ENCODE measurements at places on chromosomes 6 and 20.

DNA sequence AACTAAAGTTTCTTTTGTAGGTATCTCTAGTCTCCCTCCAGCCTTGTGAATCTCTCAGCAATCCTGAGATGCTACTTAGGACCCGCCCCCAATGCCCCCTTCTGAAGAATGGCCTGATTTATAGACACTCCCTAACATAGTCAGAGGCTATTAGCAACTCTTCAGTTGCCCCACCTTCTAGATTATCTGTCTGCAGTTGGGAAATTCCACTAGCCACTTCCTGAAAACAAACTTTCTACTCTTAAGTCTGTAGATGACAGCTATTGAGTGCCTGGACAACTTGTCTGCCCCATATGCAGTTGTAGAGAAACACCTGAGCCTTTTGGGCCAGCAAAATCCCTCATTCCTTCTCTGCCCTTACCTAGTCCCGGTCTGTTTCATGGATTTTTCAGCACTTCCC lies 188.2 kb upstream of the PREP start:
- no peak for DNase-seq

GRCh38 chr6:43886717-43887339 lies 116.8 kb downstream of the VEGFA start:
- no peak for DNase-seq

DNA sequence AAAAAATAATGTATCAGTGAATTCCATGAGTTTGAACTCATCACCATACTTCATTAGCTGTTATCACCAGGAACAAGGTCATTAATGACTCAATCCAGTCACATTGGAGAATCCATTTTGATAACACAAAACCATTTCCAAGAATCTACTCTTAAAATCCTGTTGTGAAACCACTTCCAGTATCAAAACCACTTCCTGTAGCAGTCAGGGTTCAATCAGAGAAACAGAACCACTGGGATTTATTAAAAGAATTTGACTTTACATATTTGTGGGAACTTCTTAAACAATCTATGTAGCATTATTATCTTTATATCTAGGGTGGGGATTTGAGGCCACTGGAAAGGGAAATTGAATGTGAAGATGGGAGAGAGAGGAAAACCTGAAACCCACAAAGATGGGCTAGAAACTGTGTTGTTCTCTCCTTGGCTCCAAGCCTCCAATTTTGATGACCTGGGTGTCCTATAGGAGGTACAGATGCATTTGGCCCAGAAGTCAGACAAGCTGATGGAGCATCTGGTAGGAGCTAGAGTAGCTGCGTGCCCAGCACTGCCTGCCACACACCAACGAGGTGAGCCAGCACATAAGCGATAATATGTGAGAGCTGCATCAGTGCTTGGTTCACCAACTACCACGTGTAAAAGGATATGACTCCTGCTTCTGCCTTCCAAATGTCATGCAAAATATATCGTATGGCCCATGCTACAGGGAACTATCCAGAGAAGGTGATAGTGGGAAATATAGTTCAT lies 117.0 kb downstream of the TMEM200A start:
- no peak for DNase-seq

GRCh38 chr6:37007340-37008043 lies 2.0 kb downstream of the FGD2 start:
- DNase-seq, result no peak

- no peak for DNase-seq
Measured at GRCh38 chr6:115485400-115485799, 575.3 kb downstream of the FRK start.

DNA sequence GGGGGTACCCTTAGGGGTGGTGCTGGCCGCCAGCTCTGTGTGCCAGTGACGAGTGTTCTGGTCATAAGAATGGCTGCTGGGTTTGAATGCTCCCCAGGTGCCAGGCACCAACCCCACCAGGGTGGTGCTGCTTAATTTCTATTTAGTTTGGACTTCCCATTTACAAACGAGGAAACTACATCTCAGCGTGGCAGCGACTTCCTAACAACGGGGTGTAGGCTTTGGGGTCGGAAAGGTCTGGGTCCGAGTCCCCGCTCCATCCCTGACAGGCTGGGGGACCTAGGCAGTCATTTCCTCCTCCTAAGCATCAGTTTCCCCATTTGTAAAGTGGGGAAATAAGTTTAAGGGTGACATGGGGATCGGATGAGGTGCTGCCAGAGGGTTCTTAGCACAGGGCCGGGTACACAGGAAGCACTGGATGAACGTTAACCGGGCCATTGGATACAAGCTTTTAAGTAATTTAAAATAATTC lies 30.3 kb downstream of the CEBPB start:
- no peak for DNase-seq
